ENCODE measurements at places on chromosomes 2 and 18. TPM values are rescaled to one million over a fixed set of nuclear protein-coding genes. Genes with fewer than 3 reads are reported as not detected.

DNA sequence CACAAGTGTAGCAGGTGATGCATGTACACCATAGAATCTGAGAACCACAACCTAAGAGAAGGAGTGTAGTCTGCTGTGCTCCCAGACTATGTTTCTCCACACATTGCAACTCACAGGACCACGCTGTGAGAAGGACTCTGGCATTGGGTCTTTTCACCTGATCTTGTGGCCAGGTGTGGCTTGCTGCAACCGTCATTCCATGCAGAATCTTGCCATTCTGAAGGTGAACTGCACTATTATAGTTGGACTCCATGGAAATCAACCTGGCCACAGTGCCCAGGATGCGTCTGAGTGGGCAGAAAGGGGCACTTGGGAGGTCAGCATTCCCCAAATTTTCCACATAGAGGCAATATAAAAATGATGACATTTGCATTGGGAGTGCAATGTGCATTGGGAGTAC lies 122.2 kb downstream of the CAPN13 start:
- DNase-seq = no peak

DNA sequence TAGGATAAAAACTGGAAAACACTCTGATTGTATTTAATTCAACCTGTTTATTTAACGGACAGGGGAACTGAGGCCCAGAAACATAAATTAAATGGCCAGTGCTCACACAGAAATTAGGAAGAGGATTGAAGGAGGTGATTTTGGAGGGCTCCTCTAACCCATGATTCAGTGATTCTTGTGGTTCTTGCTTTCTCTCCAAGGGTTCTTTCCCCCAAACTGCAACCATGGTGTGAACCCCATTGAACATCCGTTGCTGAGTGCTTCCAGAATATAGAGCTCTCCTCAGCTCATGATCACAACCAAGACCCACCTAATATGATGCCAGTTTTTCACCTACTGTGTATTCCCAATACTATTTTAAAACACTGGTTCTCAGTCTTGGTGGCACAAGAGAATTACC lies 41.4 kb downstream of the BMP10 start:
- no peak for DNase-seq

- no peak for DNase-seq
Observed at GRCh38 chr2:148670773-148671172, 26.2 kb downstream of the EPC2 start.

- no peak for DNase-seq
Observed at GRCh38 chr2:108905176-108905575, 83.8 kb downstream of the EDAR start.

DNA sequence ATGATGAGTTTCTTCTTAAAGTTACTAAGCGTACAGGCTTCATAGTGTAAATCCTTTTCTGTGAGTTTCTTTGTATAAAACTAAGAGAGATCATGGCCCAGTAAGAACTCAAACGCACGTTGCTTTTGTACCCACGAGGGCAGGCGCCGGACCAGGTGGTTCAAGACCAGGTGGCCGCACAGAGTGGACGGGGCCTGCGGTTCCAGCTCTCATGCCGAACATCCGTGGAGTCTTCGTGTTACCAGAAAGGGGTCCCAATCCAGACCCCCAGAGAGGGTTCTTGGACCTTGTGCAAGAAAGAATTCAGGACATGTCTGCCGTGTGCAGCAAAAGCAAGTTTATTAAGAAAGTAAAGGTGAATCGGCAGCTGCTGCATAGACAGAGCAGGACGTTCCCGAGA lies 53.0 kb downstream of the KCNG2 start:
- peak; percentile 38 for DNase-seq

DNA sequence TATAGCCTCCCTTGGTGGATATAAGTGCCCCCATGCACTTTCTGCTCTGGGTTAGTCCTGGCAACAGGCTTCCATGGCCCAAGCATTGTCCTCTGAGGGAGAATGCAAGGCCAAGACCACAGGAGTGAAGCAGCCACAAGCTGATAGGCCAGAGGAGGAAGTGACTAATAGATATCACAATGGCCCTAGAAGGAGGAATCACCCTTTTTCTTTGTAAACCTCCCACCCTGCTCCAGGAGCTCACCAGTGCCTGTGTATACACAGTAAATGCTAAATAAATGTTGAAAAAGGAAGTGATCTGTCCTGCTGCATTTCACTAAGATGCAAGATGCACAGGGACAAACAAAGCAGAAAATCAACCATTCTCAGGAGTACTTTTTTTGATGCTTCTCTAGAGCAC lies 49.7 kb upstream of the ABCA12 start:
- peak; percentile 33 for DNase-seq

DNA sequence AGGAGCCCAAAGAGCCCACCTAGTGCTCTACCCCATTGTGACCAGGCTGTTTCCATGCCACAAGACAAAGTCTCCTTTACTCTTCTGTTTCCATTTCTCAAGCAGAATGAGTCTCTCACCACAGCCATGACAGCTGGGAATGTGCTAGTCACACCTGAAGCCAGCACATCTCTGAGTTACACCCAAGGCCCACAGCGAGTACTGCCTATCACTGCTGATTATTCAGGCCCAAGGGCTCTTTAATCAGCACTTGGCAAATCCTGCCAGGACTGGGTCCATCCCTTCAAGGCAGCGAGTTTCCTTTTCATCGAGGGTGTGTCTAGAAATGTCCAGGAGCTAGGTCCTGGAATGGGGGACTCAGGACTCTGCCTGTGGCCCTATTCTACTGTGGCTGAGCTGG lies 14.6 kb upstream of the PPP1R1C start:
- DNase-seq = no peak

DNA sequence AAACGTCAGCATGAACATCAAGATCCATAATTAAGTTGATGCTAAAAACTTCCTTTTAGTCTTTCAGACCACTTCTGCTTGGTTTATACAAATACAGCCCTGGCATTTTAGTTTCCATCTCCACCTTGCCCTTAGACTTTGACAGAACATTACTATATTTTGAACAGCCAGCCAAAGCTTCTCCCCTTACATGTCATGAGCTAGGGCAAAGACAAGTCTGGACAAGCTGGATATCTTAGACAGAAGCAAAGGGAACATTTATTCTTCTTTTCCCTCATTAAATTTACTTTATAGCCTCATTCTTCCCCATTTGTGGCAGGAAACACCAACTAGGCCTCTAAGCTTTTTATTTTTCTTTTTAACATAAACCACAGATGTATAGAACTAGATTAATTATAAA lies 403.3 kb downstream of the SUCLG1 start:
- DNase-seq = no peak

GRCh38 chr2:65477590-65477989 lies 45.2 kb upstream of the SPRED2 start:
- no peak for DNase-seq

GRCh38 chr2:37322368-37322767 lies 2.3 kb downstream of the PRKD3 start:
- no peak for DNase-seq

The CASP8 gene
- total RNA-seq = 20.1 TPM

The ZNF804A gene
- 8.0 TPM for total RNA-seq

The BIRC6 gene
- total RNA-seq = 42.3 TPM

The PSMG2 gene
- total RNA-seq = 79.7 TPM
